ENCODE measurements at places on chromosomes 2 and 18.

GRCh38 chr2:239154971-239155805 is 245.6 kb downstream of the HDAC4 start:
- no peak for DNase-seq

DNA sequence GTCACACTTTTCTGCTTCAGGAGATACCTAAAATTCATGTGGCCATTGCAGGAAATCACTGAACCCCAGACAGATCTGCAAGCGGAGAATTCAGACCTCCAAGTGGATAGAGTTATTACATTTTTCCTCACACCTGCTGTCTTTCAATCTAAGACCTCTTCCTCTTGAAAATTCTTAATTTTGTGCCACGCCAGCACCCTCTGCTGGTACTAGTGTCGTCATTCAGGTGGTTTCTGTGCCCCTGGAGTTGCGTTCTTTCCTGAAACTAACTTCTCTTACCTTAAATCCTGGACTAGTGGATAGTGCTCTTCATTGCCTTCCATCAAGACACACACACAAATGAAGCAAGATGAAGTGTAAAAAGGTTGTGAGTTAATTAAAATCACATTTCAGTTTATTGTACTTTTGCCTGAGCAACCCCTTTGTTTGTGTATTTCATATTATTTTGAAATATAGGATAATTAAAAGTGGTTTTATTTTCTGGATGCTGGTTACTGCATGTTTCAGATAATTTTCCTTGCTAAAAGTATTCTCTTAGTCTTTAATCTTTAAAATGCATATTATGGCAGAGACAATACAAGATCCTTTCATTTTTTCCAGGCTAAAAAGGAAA is 1.6 kb upstream of the DNER start:
- no peak for DNase-seq

DNA sequence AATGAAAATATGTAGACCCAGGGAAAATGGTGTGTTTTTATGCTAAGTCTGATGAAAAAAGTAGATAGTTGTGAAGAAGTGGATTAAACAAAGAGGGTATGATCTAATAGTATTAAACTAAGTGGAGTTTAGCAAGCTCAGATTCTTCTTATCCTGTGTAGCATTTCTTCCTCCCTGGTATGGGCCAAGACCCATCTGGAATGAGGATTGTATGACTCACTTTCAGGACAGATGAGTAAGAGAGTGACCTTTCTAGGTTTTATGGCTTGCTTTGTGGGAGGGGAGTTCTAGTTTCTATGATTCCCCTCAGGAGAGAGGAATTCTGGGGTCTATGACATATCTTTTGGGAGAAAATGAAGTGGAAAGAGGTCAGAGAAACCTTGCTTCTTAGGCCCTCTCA is 550.1 kb downstream of the SPAG16 start:
- no peak for DNase-seq

DNA sequence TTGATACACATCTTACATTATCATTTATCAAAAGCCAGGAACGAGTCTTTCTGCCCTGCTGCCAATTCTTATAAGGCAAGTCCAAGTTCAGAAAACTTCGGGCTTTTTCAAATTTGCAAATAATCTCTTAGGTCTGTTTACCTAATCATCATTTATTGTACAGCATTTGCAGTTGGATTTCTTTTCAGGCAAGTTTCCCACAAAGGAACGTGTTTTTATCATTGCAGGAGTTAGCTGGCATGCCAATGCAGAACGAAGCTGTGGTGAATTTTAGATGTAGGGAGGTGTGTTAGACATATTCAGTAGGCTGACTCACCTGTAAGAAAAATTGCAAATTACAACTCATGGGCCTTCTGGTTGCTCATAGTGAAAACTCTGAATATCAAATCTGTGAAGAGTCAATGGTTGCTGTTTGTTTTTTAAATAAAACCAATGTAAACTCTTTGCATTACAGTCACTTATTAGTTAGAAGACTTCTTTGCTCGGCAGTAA is 209.6 kb downstream of the SRBD1 start:
- DNase-seq: no peak

GRCh38 chr2:6828299-6828584 is 37.5 kb downstream of the CMPK2 start:
- DNase-seq: no peak

- no peak for DNase-seq
These were observed 61.4 kb downstream of the MTCL1 start for GRCh38 chr18:8766559-8767293.

GRCh38 chr2:122172812-122173211 is 417.4 kb downstream of the TSN start:
- DNase-seq: no peak

GRCh38 chr2:144995482-144995881 is 475.6 kb upstream of the ZEB2 start:
- no peak for DNase-seq

GRCh38 chr2:165634282-165634681 is 159.8 kb downstream of the GALNT3 start:
- DNase-seq: no peak

GRCh38 chr2:171046048-171046560 is 114.6 kb downstream of the TLK1 start:
- DNase-seq: no peak

DNA sequence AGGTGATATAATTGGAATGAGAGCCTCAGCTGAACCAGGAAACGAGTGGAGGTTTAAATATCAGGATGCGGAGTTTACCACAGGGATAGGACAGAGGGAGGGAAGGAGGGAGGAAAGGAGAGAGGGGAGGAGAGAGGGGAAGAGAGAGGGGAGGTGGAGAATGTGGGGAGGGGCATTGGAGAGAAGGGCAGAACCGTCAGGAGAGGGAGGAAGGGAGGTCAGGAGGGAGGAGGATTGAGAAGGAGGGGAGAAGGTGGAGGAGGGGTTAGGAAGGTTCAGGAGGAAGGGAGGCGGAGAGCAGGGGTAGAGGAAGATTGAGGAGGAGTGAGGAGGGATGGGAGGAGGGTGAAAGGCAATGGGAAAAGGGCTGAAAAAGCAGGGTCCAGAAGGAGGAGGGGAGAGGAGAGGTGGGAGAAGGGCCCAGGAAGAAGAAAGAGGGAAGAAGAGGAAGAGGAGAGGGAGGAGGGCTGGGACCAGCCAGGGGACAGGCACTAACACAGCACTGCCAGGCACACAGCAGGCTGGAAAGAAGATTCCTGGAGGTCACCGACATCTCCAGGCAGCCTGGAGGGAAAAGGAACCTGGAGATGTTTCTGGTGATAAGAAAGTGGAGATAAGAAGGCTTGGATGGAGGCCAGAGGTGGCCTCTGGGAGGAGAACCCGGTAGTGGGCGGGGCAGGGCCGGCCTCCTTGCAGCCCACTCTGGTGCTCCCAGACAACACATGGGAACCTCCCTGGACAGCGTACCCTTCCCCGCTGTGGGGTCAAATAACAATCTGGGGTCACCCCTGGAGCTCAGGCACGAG is 176.7 kb upstream of the SMAD2 start:
- no peak for DNase-seq

- DNase-seq: no peak
These were observed 63.8 kb downstream of the SOWAHC start for GRCh38 chr2:109677835-109678580.

DNA sequence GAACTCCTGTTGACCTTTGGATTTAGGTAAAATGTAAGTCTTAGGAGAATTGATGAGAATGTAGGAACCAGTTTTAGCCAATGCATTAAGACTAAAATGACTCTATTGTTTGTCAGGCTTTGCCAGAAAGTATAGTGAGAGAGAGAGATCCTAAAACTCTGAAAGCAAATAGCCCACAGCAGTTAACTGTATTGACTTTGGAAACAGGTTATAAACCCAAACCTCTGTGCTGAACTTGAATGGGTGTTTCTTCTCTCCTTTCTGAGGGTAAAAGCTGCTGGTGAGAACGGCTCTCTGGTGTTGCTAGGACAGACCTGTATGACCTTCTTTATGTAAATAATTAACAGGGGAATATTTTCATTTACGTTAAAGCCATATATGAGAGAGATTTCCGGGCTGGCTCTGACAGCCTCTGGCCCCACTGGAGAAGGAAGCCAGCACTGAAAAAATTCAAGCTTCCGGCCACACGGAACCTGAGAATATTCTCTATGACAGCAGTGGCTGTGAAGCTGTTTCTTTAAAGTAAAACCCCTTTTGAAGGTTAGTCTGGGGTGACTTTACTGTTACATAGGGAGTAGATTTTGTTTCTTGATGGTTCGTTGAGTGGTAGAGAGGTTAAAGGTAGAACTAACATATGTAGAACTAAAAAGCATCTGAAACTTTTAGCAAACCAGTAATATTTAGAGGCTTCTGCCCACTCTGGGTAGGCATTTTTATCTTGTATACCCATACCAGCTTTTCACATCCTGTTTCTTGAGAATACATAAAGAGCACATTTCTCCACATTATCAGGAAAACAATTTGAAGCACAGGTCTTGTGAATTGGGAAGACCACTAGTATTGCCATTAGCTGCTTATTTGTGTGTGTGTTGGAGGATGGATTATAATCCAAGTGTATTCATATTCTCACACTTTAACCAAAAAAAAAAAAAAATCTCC is 123.8 kb downstream of the SPTBN1 start:
- DNase-seq: no peak

GRCh38 chr2:145598434-145598833 is 1078.5 kb upstream of the ZEB2 start:
- DNase-seq: no peak

- no peak for DNase-seq
These were observed 9.6 kb downstream of the GDF7 start for GRCh38 chr2:20676353-20677215.

DNA sequence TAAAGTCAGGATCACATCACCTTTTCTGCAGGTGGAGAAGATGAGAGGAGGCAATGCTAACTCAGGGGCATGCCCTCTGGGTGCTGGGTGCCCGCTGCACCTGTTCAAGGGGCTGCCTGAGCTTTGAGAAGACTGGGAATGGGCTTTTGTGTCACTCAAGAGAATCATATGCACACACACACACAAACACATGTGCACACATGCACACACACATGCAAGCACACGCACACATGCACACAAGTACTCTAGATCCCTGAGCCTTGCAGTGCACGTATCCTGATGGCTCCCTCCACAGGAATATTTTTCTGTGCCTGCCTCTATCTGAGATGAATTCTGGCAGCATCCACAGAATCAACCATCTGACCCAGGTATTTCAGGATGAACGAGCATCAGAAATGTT is 110.0 kb upstream of the TEX51 start:
- DNase-seq: peak; percentile 11

DNA sequence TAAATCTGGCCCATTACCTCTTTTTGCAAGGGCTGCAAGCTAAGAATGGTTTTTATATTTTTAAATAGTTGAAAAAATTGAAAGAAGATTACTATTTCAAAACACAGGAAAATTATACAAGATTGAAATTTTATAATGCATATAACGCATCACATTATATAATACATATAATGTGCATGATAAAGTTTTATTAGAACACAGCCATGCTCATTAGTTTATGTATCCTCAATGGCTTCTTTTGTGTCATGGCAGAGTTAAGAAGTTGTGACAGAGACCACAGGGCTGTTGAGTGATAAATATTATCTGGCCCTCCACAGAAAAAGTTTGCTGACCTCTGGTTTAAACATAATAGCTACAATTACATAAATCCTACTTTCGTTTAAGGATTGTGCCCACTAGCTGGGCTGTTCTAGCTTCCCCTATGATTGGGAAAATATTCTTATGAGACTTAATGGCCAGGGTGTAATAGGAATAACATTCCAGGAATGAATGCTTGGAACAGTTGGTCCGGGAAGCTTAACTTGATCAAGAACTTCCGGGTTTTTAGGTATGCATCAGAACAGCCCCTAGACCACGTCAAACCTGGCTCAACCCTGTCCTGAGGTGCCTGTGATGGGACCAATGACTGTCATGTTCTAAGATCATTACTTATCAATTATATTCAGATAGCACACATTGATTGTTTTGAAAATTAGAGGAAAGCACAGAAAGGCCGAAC is 98.7 kb upstream of the LPIN2 start:
- DNase-seq: no peak

DNA sequence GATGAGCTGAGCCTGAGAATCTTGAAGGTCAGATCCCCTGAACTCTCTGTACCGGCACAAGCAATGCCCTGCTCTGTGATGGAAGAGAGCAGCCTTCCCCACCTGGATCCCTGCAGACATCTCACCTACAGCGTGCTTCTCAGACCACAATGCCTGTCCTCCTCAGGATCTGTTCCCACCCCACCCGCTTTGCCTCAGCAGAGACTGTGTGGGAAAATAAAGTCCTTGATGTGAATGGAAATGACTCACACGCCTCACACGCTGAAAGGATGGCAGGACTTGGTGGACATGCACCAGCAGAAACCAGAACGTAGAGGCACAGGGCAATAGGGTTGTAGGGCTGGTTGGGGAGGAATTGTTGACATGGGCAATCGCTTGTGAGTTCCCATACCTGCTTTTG is 117.9 kb upstream of the POU3F3 start:
- DNase-seq: no peak

- DNase-seq: no peak
These were observed 1.3 kb downstream of the CDCA7 start for GRCh38 chr2:173355866-173356508.

- no peak for DNase-seq
These were observed 6.6 kb upstream of the CDH2 start for GRCh38 chr18:28183418-28184078.

GRCh38 chr2:20622296-20622686 is 28.6 kb downstream of the HS1BP3 start:
- DNase-seq: no peak

- DNase-seq: no peak
These were observed 31.8 kb downstream of the AGFG1 start for GRCh38 chr2:227503433-227504406.

- no peak for DNase-seq
These were observed 114.6 kb upstream of the CD302 start for GRCh38 chr2:159912580-159912979.

DNA sequence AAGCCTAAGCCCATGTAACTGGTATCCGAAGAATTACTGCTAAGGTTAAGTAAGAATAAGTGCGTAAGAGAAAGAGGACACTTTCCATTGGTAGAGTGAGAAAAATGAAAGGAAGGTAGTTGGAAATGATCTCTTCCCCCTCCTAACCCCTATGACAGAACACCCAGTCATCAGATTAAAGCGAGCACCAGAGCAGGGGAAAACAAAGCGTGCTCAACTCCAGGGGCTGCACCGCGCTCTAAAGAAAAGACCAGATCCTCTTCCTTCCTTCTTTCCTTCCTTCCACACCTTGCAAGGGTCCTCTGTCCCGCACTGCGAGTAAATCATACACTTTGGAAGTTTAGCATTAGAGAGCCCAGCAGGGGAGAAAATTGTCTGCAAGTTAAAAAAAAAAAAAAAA is 971 bp upstream of the CDH7 start:
- DNase-seq: no peak

GRCh38 chr18:58512648-58513588 is 116.0 kb downstream of the ALPK2 start:
- no peak for DNase-seq

- no peak for DNase-seq
These were observed 68.6 kb downstream of the APLF start for GRCh38 chr2:68536000-68536399.

DNA sequence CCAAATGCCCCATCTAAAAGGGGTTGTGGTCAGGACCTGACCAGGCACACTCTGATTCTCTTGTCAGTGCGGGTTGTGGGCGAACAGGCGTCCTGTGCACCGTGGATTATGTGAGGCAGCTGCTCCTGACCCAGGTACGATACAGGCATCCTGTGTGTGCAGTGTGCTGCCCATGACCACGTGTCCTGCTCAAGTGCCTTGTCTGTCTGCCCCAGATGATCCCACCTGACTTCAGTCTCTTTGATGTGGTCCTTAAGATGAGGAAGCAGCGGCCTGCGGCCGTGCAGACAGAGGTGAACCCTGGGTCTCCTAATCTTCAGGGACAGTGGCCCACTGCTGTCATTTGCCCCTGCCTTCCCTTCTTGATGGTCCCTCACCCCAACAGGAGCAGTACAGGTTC is 14.6 kb downstream of the PTPN18 start:
- no peak for DNase-seq

GRCh38 chr18:36572135-36572856 is 256.5 kb downstream of the TPGS2 start:
- no peak for DNase-seq

Data from left forelimb (tissue), 1 donor.